Left kidney (tissue), 8 donors: ENCODE measurements at places on chromosomes 6 and 20. TPM values are rescaled to one million over a fixed set of nuclear protein-coding genes. Genes with fewer than 3 reads are reported as not detected.

BAG2 gene
- polyA plus RNA-seq = 6.3 TPM

RIPOR3 gene
- 8.0 TPM for polyA plus RNA-seq

KHDRBS2 gene
- polyA plus RNA-seq = 3.0 TPM

OOEP gene
- polyA plus RNA-seq = not detected

TENT5A gene
- polyA plus RNA-seq = 4.5 TPM
